Activated CD8-positive, alpha-beta memory T cell treated with anti-CD3 and anti-CD28 coated beads, Interleukin-2, amount 50 U/mL, for 4 hours (primary cell): ENCODE measurements at places on chromosomes 13 and 19.

- DNase-seq, result no peak
Observed at GRCh38 chr13:95571941-95572340, 19.4 kb downstream of the CLDN10 start.

- DNase-seq, result no peak
Observed at GRCh38 chr13:25371158-25371874, 458 bp upstream of the ATP8A2 start.

DNA sequence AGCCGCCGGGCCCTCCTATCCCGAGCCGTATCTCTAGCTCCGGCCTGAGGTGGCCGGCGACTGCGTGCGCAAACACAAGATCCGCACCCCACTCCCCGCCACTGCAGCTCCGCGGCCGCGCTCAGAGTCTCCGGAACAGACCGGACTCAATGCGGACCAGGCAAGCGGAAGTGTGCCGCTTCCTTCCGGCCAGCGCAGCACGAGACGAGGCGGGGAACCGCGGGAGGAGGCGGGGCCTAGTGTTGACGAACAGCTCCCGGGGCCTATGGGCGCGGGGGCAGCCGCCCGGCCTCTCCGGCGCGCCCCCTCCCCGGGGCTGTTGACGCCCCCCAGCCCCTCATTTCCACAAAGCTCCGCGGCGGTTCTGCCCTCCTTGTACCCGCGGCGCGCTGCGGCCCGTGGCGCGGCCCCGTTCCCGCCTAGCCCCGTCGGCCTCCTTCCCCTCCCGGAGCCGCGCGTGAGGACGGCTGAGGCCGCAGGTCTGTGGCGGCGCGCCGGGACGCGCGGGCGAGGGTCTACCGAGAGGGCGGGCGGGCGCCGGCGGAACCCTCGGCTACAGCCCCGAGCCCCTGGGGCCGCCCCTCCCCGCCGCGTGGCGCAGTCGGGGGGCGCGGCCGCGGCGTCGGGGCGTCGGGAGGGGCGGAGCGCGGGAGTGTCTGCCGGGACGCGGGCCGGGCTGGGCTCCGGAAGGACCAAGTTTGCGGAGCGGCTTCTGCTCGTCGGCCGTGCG lies at the start of gene DPY19L3:
DPY19L3 (plus strand) TSS at position 340 of the 730 bp plus-strand sequence. CDS start 2,484 bp downstream, outside the sequence.
- peak; percentile 91 for DNase-seq

DNA sequence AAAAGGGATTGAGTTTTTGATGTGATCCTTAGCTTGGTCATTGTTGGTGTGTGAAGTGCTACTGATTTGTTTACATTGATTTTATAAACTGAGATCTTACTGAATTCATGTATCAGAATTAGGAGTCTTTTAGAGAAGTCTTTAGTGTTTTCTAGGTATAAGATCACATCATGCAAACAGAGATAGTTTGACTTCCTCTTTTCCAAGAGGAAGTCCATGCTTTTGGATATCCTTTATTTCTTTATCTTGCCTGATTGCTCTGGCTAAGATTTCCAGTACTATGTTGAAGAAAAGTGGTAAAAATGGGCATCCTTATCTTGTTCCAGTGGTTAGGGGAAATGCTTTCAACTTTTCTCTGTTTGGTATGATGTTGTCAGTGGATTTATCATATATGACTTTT lies 561.2 kb upstream of the SLITRK1 start:
- no peak for DNase-seq

DNA sequence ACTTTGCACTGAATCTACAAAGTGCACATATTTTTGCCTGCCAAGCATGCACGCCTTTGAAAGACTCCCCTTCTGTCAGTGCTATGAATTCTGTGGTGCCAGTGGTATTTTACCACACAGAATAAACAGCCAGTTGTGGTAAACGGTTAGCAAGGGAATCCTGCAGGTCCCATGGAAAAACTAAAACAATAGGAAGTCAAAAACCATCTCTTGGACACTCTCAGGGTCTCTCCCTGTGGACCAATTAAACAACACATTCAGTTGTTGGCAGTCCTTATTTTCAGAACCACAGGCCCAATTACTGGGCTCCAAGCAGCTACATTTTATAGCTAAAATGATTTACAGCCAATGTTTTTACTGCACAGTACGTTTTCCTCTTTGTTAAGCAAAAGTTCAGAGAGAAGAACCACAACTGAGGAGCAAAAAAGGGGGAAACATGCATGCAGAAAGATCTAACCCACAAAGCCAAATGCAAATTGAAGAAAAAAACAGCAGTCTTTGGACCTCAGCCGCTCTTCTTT lies 116.9 kb downstream of the KCTD12 start:
- DNase-seq, result no peak
